ENCODE measurements at places on chromosomes 7 and 10.
A peak's percentile ranks its signal among the peaks of the same experiment; 100 is the strongest.

DNA sequence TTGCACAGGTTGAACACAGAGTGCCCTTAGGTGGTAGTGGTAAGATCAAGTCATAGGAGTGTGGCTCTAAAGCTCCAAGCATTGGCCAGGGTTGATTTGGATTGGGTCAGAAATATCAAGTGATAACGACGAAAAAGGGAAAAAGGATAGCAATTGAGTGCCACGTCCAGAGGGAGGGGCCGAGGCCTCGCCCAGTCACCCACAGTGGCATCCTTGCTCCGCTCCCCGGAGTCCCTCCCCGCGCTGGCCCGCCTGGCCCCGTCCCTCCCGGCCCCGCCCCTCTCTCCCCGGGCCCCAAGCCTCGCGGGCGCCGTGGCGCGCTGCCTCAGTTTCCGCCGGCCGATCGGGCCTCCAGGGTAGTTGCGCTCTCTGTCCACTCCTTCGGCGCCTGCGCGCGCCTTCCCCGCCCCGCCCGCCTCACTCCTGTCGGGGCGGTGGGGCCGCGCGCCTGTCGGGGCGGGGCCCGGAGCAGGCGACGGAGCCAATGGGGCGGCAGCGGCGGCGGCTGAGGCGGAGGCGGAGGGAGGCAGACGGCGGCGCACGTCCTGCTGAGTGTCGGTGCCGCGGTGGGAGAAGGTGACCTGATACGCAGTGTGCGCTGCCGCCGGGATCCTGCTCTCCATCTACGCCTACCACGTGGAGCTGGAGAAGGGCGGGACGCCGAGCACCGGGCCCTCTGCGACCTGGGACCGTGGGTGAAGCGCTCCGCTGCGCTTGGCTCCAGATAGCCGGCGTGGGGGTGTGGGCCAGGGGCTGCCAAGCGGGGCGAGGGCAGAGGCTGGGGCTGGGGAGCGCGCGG is 209.1 kb upstream of the ZNF722 start:
- no peak for DNase-seq

DNA sequence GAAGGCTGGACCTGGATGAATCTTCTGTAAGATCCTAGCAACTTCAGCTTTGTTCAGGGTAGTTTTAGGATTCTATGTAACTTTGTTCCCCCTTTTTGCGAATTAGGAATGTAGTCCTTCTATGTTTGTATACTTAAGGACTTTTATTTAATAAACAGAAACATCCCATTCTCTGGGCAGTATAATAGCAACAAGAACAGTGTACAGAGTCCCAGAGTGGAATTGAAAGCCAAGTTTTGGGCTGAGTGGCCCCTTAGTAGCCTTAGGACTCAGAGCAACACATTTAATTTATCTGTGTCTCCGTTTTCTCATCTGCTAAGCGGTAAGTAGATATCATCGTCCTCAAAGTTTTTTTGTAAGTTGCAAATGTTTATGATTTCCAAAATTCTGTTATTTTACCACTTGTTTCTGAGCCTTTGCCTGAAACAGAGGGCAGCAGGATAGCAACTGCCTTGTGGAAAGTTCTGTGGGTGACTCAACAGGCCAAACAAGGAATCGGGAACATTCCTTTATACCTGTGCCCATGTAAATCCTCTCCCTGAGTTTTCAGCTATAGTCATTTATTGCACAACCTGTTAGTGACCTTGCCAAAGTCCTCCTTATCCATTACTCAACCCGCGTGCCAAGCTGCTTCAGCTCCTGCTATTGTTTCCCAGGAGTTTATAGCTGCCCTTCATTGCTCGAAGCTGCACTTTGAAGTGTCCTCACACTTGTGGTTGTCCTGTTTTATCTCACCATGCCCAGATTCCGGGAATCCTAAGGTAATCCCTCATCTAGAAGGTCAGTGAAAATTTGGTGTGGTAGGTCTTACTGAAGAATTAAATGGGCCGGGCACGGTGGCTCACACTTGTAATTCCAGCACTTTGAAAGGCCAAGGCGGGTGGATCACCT is 199.1 kb upstream of the AHR start:
- DNase-seq = peak; percentile 74

- DNase-seq = no peak
Observed at GRCh38 chr10:54530299-54530698, 270.7 kb downstream of the PCDH15 start.

- no peak for DNase-seq
Observed at GRCh38 chr10:1024103-1024502, 1.6 kb downstream of the IDI2 start.

DNA sequence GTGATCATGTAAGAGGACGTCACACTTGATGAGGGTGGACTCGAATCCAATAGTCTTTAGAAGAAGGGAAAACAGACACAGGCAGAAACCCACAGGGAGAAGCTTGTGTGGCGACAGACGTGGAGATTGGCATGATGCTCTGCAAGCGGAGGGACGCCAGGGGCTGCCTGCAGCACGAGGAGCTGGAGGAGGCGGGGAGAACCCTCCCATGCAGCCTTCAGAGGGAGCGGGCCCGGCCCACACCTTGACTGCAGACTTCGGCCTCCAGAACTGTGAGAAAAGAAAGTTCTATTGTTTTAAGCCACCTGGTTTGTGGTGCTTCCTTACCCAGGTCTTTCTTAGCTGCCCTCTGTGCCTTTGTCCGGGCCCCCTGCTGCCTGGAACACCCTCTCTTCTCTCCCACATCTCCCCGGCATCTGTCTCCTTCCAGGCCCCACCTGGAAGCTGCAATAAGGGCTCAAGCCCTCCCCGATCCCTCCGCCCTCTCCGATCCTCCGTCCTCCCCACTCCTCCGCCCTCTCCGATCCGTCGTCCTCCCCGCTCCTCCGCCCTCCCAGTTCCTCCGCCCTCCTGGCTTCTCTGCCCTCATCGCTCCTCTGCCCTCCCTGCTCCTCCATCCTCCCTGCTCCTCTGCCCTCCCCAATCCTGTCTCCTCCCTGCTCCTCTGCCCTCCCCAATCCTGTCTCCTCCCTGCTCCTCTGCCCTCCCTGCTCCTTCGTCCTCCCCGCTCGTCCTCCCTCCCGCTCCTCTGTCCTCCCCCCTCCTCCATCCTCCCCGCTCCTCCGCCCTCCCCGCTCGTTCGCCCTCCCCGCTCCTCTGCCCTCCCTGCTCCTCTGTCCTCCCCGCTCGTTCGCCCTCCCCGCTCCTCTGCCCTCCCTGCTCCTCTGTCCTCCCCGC is 17.4 kb upstream of the PRKAG2 start:
- DNase-seq = no peak

DNA sequence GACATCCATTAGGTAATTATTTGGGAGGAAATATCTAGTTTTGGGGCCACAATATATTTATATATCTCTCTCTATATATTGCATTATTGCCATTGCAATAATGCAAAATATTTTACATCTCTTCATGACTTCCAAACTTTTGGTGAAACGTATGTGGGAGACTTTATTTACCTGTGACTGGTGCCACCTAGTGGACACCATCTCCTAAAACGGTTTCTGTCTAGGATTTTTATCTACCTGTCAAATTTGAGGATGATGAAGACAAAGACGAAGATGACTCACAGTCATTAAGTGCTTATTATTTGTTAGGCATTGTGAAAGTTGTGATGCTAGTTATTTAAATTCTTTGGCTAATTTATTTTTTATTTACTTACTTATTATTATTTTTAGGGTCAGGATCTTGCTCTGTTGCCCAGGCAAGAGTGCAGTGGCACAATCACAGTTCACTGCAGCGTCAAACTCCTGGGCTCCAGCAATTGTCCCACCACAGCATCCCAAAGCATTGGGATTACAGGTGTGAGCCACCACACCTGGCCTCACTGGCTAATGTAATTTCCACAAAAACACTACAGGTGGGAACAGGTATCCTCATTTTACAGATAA is 18.7 kb upstream of the CBLL1 start:
- peak; percentile 74 for DNase-seq

GRCh38 chr10:132099389-132100090 is 33.8 kb downstream of the JAKMIP3 start:
- DNase-seq = no peak

- no peak for DNase-seq
Observed at GRCh38 chr7:158751751-158752150, 47.1 kb upstream of the NCAPG2 start.

GRCh38 chr10:82811621-82812020 is 936.6 kb downstream of the NRG3 start:
- DNase-seq = no peak

DNA sequence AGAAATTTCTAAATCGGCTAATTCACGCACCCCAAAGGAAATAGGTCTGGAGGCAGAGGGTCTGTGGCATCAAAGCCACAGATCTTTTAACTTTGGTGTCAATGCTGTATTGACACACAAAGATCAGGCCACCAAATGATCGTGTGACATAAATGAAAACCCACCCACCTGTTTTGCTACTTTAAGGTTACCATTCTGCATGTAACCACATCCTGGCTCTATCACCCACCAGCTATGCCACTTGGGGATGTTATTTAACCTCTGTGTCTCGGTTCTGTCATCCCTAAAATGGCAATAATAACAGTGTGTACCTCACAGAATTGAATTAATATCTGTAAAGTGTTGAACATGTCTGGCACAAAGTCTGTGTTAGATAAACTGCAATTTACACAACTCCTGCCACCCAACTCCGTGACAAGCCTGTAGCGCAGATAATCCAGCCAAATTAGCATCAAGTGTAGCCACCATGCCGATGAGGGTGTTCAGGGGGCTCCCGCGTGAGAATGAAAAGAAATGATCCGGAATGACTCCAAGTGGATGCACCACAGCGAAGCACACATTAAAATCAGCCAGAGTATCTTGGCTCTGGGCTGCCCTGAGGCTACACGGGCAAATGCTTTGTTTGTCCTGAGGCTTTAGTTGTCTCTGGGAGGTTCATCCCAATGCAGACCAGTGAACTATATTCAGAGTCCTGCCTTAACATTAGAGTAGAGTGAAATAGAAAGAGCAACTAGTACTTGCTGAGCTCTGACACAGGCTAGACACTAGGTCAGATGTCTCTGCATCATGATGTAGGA is 158.4 kb upstream of the NEBL start:
- no peak for DNase-seq

- peak; percentile 77 for DNase-seq
Observed at GRCh38 chr7:73977619-73978618, 50.1 kb upstream of the ELN start.

- DNase-seq = no peak
Observed at GRCh38 chr10:7956508-7956907, 98.0 kb upstream of the GATA3 start.

GRCh38 chr7:134873253-134873652 is 93.8 kb downstream of the CALD1 start:
- DNase-seq = no peak

- no peak for DNase-seq
Observed at GRCh38 chr10:131211965-131212619, 99.4 kb downstream of the TCERG1L start.

DNA sequence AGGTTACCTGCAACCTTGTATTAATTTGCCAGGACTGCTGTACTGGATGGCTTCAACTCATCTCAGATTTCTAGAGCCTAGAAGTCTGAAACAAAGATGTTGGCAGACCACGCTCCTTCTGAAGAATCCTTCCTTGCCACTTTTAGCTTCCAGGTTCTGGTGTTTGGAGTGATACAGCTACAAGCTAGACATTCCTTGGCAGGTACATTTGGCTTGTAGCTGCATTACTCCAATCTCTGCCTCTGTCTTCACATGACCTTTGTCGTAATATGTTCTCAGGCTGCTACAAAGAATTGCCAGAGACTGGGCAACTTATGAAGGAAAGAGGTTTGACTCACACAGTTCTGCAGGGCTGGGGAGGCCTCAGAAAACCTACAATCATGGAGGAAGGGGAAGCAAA is 146.3 kb downstream of the GALNT17 start:
- no peak for DNase-seq

- peak; percentile 43 for DNase-seq
Observed at GRCh38 chr10:55668326-55668922, 692.6 kb downstream of the ZWINT start.

DNA sequence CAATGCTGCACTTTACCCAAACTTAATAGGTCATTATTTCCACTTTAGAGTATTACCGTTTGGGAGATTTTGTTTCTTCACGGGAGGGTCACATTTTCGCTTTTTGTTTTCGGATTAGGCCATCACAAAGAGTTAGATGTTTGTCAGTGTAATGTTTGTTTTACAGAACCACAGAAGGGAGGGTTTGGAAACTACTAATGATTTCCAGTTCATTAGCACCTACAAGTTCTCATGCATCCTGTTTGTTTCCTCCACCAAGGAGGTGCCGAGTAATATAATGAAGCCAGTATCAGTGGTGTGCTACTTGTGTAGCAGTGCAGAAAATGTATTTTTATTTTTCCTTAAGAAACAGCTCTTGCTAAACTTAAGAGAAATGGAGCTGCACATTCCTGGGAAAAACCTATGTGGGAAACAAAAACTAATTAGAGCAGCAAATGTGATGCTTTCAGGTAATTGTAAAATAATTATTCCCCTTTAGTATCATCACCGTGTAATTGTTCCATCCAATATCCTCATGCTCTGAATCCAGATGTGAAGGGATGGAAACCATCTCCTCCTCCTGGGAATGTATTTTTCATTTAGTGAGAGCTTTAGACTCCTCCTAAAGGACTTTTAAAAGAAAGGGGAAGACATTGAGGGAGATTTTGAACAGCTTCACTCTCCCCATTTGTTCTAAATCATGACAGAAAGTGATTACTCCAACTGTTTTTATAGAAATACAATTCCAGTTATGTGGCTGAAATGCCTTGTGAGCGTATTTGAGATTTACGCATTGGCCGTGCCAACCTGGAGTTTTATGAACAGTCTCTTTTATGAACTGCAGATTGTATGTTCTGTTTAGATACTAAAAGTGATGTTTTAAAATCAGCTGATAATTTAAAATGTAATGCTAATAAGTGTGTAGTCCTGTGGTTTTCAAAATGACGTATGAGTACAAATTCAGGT is 5.6 kb downstream of the CELF2 start:
- no peak for DNase-seq

DNA sequence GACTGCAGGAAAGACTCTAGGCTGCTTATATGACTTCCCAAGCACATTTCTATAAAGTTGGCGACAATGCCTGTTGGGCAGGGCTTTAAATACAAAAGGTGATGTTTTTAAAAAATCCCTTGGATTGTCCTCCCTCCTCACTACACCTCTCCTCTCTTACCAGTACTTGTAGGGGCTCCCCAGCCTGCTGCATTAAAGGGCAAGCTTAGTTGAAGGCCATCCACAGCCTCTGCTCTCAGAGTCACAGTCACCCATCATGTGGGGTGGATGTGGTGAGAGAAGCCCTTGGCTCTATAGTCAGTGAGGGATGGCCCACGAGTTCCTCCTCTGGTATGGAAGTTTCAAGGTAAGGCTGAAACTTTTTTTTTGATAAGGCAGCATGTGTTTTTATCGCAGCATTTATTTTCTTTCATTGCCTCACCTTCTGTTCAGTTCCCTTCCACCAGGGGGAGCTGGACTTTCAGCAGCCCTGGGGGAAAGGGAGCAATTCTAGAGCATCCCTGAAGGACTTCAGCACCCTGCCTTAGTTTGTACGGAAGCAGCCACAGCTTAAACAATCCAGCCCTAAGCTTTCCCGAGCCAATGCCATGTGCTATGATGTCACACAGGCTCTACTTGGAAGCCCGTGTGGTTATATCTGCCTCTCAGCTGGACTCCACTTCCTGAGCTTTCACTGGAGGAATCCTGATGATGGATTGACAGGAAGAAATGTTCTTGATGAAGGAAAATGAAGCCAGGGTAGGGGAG is 131.9 kb downstream of the CALCR start:
- DNase-seq = peak; percentile 55

- no peak for DNase-seq
Observed at GRCh38 chr7:7978860-7979259, 10.3 kb downstream of the GLCCI1 start.

Data from hepatocyte (in vitro differentiated cells).